ENCODE measurements at places on chromosomes 2 and 18.

GRCh38 chr2:54629390-54629789, 94.1 kb upstream of the EML6 start:
- no peak for DNase-seq

- DNase-seq, result no peak
These were observed 63.5 kb upstream of the FRZB start for GRCh38 chr2:182929972-182930371.

- no peak for DNase-seq
These were observed 21.3 kb downstream of the APCDD1 start for GRCh38 chr18:10475654-10476291.

- DNase-seq, result peak; percentile 29
These were observed 51.9 kb upstream of the CREB1 start for GRCh38 chr2:207477896-207478295.

- DNase-seq, result no peak
These were observed 19.6 kb upstream of the ALLC start for GRCh38 chr2:3638456-3638810.

DNA sequence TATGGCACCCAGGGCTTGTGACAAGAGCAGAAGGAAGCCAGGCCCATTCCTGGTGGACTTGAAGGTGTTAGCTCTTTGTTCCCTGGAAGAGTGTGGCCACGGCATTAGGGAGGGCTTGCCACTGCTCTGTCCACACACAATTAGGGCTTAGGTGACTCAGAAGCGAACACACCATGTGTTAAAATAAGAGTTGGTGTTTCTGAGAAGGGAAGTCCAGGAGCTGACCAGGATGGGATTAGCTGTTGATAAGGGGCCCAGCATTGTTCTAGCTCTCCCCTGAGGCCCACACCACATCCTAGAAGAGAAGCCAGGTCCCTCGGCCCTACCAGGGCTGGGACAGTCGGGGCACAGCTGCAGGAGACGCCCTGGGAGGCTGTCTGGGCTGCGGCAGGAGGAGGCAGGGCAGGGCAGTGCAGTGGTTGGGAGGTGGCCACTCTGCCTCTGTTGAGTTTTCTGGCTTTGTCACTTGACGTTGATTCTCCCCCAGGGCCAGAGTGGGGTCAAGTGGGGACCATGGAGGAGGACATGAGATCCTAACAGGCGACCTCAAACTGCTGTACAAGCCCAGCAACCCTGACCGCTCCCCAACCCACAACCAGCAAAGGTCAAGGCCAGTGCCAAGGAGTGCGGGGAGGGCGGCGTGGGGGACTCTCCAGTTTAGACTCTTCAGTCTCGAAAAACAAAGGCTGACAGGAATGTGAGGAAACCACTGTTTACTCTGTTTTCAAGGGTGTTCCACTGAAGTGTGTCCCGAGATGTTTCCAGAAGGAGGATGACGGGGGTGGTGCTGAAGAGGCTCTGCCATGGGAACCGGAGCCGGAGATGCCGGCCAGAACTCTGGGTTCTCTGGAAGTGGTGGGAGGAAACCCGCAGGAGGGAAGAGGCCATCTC, 16.8 kb downstream of the GNLY start:
- DNase-seq, result no peak

DNA sequence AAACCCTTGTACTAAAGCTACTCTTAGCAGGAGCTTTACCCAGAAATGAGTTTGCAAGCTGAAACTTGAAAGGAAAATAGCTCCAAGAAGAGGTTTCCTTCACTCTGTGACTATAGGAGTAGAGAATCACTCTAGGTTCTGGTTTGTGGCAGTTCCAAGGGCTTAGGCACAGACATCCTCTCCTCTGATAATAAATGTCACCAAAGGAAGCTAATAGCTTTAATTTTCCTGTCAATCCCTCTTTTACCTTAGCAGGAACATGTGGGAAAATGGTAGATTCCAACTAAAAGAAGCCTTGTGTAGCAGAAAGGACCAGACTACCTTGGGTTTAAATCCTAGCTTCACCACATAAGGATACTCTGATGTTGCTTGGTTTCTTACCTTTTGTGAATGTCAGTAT, 104.0 kb downstream of the FSHR start:
- DNase-seq, result no peak

- DNase-seq, result no peak
These were observed 178.0 kb downstream of the MTCL1 start for GRCh38 chr18:8883409-8883668.

DNA sequence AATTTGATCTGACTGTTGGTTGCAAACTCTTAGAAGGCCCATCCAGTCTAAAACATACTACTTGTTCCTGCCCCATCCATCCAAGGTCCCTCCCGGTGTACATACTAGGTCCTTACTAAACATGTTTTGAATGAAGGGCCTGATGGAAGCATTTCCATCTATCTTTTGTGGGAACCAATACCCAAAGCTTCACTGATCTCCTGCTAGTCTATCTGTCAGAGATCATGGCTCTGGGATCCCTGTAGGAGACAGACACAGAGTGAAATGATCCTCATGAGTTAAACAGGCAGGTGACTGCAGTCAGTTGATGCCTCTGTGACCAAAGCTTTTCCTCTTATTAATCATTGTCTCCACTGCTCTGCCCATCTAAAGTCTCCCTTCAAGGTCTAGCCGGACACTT, 115.0 kb downstream of the ST6GAL2 start:
- peak; percentile 68 for DNase-seq

DNA sequence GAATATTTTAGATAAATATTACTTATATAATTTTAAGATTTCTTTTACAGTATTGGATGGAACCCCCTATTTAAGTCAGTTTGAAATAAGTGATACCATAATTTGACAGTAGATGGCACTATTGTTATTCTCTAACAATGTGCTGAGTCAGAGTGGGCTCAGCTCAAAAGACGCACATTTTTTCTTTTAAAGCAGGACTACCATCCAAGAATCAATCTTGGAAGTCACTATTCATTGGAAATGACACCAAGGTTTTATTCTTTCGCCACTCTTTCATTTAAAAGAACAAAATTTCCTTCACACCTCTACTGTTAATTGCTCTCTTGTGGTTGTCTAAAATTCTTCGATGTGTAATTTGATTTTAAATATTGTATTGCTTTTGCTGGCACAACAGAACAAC, 32.6 kb upstream of the SPAG16 start:
- no peak for DNase-seq

- no peak for DNase-seq
These were observed 367.1 kb downstream of the ZEB2 start for GRCh38 chr2:144152817-144153271.

- DNase-seq, result no peak
These were observed 87.5 kb downstream of the CCDC85A start for GRCh38 chr2:56271275-56271674.

- DNase-seq, result no peak
These were observed 6.0 kb upstream of the NFE2L2 start for GRCh38 chr2:177270531-177270930.

DNA sequence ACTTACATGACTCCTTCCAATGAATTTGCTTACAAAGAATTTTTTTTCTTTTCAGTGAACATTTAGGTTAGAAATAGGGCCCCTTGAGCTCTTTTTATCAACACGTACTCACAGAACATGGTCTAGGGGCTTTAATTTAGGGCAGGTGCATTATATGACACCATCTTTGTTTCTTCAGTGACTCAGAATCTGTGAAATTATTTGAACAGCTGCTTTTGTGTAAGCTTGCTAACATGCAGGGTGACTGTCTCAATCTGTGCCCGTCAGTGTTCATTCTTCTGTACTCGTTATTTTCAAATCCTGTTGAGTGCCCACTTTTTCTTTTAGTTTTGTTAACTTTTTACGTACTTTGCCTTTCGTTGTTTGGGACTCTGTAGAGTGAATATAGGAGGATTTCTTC, 52.8 kb upstream of the CABYR start:
- peak; percentile 26 for DNase-seq

DNA sequence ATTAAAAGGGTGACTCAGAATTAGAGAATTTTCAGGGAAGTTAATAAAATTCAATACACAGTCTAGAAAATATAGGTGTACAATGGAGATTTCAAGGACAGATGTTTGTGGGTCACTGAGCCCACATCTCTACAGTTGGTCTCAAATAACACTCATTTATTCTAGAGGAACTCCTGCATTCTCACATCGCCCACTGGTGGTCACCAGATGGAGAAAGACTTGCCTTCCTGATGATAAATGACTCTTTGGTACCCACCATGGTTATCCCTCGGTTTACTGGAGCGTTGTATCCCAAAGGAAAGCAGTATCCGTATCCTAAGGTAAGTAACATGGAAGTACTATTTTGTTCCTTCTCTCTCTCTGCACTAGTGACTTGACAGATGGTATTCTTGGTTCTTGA, 1297.1 kb downstream of the DPP10 start:
- no peak for DNase-seq

GRCh38 chr2:236343400-236344161, 79.4 kb upstream of the ASB18 start:
- no peak for DNase-seq

- DNase-seq, result no peak
These were observed 221.6 kb downstream of the NCKAP5 start for GRCh38 chr2:133346654-133347053.

- DNase-seq, result peak; percentile 57
These were observed 40.9 kb downstream of the LRATD1 start for GRCh38 chr2:14673351-14673875.

DNA sequence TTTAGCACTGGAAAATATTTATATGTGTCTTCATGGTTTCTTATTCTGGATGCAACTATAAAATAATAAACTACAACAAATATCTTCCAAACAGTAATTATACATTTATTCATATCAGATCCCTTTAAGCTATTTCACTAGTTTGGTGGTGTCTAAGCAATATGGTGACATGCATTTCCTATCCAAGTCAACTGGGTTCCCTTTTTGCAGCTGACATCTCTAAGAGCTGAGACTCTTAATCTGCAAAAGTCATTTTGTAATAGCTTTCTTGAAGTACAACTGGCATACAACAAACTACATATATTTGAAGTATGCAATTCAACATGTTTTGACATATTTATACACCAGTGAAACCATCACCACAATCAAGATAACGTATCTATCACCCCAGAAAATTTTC, 59.9 kb upstream of the SLC1A4 start:
- DNase-seq, result no peak

GRCh38 chr2:155364766-155365165, 666.3 kb downstream of the KCNJ3 start:
- DNase-seq, result no peak

GRCh38 chr2:166957686-166958085, 69.4 kb downstream of the XIRP2 start:
- no peak for DNase-seq

GRCh38 chr2:241540771-241541561, 17.6 kb upstream of the BOK start:
- DNase-seq, result no peak

DNA sequence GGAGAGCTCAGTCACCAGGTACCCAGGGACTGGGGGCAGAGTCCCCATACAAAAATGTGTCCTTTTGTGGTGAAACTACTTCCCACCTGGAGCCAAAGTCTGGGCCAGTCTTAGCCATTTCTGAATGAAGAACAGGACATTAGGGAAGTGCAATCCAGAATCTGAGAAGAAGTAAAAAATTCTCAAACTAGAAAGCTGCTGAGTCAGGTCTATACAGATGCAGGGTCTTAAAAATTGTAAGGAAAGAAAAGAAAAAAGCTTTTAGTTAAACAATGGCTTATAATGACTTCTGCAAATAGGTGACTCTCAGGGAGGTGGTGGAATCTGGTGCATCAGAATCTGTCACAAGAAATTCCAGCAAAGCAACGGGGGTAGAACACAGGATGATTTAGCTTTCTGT, 13.5 kb downstream of the ZBTB7C start:
- DNase-seq, result no peak

GRCh38 chr2:44793322-44793870, 148.1 kb upstream of the SIX3 start:
- DNase-seq, result no peak

DNA sequence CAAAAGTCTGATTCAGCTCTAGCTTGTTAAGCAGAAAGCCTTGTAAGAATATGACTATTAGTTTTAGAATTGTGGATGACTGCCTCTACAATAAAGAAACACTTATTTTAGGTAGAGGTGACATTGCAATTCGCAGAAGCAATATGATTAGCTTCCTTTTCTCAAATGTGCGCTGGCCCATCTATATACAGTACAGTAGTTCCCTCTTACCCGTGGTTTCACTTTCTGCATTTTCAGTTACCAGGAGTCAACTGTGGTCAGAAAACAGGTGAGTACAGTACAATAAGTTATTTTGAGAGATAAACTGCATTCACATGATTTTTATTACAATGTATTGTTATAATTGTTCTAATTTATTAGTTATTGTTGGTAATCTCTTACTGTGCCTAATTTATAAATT, 405.1 kb downstream of the GPD2 start:
- DNase-seq, result no peak

- no peak for DNase-seq
These were observed 25.1 kb upstream of the ME2 start for GRCh38 chr18:50853863-50854271.

DNA sequence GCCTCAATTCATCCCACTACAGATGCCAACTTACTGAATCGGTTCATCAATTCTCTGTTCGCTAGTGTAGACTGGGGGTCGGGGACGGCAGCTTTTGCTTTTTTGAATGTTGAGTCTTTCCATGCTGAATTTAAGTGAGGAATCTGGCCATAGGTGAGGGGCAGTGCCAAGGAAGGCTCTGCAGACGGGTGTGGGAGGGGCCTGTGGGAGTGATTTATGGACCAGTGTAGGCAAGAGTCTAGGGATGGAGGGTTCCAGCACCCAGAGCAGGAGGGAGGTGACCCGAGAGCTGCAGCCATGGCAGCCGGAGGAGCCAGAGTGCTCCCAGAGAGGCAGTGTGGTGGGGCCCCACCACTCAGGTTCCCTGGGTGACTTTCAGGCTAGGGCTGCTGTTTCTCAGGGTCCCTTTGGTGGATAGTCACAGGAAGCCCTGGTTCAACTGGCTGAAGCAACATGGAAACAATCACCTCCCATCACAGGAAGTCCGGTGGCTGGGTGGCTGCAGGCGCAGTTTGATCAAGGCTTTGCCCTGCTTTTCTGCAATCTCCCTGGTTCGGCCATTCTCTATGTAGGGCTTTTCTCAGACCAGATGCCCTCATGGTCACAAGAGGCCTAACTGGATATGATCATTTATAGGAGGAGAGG, 16.9 kb upstream of the TEX44 start:
- DNase-seq, result no peak

GRCh38 chr2:190526105-190526750, 8.3 kb downstream of the NEMP2 start:
- DNase-seq, result no peak

- DNase-seq, result no peak
These were observed 5.2 kb downstream of the D2HGDH start for GRCh38 chr2:241739651-241740050.

Data from esophagus muscularis mucosa (tissue), 4 donors.